Stimulated activated CD8-positive, alpha-beta memory T cell treated with anti-CD3 and anti-CD28 coated beads, Interleukin-4, amount 100 ng/mL, for 48 hours (primary cell): ENCODE measurements at places on chromosomes 12 and 14.

- DNase-seq: no peak
Measured at GRCh38 chr14:21350539-21350938, 33.3 kb downstream of the SUPT16H start.

- DNase-seq: peak; percentile 35
Measured at GRCh38 chr12:118371321-118372282, 1.1 kb downstream of the TAOK3 start.

DNA sequence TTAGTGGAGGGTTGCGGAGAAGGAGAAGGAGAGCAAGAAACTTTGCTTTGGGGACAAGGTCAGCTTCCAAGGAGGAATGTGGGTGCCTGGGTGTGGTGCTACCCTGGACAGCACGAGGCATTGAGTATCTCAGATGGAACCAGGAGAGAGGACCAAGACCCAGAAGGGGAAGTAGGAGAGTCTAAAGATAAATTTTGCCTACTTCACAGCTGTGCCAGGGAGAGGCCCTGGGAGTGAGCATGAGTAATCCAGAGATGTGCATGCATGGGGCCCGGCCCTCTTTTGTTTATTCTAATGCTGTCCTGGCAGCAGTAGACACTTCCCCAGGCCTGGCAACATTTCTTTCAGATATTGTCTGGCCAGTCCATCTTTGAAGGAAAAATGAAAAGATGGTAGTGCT lies 49.5 kb upstream of the GNPNAT1 start:
- no peak for DNase-seq

- no peak for DNase-seq
Measured at GRCh38 chr12:293199-293598, 30.6 kb upstream of the SLC6A13 start.

- no peak for DNase-seq
Measured at GRCh38 chr12:7100239-7100638, 8.0 kb upstream of the C1R start.

- DNase-seq: no peak
Measured at GRCh38 chr12:58310809-58311622, 369.6 kb downstream of the ATP23 start.

- DNase-seq: no peak
Measured at GRCh38 chr14:105173145-105173544, 4.6 kb upstream of the JAG2 start.

GRCh38 chr12:42683933-42684801 lies 94.6 kb upstream of the PRICKLE1 start:
- no peak for DNase-seq

GRCh38 chr14:105974902-105975301 lies 448.5 kb downstream of the TMEM121 start:
- DNase-seq: peak; percentile 83

- no peak for DNase-seq
Measured at GRCh38 chr14:99752486-99753121, 40.6 kb upstream of the EML1 start.

GRCh38 chr14:82911930-82912329 lies 1378.3 kb upstream of the SEL1L start:
- DNase-seq: no peak

DNA sequence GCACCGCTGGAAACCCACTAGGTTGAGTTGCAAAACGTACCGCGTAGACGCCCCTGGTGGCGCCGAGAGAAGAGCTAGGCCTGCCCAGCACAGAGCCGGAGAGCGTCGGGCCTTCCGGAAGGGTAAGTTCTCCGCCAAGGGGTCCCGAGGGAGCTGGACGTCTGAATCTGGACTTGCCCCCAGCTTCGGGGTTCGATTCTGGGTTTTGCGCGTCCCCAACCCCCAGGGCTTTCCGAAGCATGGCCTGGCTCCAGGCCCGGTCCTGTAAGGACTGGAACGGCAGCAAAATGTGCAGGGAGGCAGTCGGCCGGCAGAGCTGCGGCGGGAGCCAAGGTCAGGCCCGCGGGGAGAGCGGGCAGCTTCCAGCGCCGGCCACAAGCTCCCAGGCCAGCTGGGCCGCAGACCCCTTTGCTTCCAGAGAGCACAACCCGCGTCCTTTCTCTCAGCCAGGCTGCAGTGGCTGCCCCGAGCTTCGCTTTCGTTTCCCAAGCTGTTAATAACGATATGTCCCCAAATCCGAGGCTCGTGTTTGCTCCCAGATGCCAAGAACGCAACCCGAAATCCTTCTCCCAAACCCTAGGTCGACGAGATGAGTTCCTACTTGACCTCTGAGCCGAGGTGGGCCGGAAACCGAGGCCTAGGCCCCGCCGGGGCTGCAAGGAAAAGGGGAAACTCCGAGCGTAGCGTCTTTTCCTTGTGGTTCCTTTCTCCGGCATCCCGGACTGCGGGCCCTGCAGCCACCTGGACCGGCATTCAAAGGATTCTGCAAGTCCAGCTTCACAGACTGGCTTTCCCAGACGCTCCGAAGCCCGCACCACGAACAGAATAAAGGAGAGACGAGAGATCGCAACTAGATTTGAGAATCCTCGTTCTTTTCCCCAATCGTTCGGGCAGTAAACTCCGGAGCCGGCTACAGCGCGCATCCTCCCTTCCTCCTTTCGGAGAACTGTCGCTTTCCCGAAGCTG lies 3.2 kb upstream of the TBX5 start:
- no peak for DNase-seq

- peak; percentile 75 for DNase-seq
Measured at GRCh38 chr12:96194971-96195844, 1.0 kb downstream of the ELK3 start.

DNA sequence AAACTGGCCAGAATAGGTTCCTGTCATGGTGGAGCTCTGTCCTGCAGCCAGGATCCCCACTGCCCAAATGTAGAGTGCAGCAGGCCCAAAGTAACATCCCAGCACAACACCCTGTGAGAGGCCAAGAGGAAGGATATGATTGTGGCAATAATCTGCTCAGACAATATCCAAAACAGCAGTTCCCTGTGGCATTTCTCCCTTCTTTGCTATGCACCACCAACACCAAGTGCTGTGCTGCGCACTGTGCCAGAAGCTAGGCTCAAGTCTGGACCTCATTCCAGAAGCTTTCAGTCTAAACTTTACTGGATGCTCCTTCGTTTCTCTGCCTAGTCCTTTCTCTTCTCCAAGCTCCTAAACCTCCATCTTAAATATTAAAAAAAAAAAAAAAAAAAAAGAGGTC lies 33.4 kb downstream of the SLC11A2 start:
- no peak for DNase-seq

GRCh38 chr14:38553586-38553985 lies 297.7 kb upstream of the CLEC14A start:
- DNase-seq: no peak

DNA sequence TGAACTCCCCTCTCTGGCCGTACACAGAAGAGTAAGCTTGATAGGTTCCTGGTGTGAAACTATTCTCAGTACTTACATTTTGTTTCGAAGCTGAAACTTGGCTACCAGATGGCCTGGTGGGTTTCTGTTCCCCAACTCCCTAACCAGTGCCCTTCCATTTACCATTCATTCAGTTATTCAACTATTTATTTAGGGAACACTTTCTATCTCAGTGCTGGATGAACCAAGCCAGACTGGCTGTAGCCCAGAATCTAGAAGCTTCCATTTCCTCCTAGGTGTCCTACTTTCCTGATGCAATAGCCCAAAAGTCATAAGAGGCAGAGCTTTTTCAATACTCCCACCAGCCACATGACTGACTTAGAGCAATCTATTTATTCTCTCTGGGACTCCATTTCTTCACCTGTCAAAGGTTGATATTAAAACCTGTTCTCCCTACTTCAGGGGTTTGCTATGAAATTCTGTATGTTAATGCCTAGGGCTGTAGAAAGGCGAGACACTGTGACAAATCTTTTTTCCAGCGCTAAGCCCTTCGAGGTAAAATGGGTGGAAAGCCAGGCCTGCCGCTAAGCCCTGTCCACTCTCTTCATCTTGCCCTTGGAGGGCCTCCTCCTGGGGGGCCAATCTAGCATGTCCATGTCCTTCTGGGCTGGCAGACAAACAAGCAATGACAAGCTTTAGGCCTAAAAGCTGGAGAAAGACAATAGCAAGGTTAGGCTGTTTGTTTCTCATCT lies 8.1 kb upstream of the IRF2BPL start:
- no peak for DNase-seq

- no peak for DNase-seq
Measured at GRCh38 chr14:94659901-94660300, 47.7 kb downstream of the SERPINA3 start.

DNA sequence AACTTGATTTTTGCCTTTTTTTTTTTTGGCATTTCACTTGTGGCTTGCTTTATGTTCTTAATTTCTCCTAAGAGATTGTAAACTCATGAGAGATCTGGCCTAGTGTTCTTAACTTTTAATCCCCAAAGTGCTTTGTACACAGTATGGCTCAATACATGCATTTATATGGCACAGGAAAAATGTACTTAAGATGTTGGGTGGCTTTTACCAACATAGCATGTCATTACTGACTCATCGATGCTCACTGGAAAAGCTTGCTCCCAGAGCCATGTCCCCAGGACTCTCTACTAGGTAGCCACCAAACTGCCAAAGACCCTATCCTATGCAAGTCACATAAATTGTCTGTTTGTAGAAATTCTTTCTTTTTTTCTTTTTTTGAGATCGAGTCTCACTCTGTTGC lies 13.1 kb upstream of the SMCO3 start:
- DNase-seq: no peak

DNA sequence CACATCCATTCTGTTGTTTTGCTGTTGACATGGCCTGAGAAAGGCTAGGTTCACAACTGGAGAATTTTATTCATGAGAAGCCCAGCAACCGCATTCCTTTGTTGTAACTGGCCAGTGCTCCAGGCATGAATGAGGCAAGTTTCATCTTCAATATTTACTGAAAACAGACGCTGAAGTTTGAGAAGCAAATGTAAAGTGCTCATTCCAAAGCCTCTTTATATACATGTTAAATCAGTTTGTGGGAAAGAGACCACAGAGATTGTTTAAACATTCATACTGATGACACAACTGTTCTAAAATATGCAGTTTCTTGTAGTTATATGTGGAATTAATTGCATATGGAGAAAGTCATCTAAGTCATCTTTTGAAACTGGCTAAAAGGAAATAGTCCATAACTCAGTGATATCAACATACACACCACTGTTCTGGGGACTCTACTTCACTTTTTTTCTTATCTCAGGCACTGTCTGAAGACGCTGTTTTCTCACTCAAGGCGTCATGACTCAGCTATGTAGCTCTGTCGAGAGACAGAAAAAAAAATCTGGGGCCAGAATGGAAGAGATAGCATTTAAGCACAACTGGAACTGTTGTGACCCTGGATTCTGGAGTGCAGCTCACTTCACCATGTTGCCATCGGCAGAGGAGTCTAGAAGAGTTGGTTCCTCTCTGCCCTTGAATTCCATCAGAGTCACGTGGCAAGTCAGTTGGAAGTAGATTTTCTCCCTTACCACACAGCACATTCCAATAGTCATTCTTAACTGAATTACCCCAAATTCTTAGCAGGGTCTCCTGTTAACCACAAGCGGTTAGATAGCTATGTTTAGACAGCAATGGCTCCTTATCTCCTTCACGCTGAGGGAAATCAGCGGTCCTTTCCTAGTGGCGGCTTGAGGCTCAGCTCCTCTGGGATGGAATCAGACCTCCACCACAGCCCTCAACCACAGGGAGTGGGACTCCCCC lies 258.4 kb upstream of the HMGA2 start:
- no peak for DNase-seq

DNA sequence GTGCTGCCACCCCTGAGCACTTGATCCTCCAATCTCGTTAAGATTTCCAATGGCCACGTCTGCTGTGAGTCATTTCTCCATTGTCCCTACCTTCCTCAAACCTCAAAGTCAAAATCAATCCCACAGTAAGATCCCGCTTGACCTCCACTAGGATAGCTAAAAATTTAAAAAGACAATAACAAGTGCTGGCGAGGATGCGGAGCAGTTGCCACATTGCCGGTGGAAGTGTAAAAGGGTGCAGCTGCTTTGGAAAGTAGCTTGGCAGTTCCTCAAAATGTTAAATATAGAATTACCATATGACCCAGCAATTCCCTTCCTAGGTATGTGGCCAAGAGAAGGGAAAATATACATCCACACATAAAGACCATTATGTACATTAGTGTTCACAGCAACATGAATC lies 9.5 kb upstream of the BCL7A start:
- no peak for DNase-seq

DNA sequence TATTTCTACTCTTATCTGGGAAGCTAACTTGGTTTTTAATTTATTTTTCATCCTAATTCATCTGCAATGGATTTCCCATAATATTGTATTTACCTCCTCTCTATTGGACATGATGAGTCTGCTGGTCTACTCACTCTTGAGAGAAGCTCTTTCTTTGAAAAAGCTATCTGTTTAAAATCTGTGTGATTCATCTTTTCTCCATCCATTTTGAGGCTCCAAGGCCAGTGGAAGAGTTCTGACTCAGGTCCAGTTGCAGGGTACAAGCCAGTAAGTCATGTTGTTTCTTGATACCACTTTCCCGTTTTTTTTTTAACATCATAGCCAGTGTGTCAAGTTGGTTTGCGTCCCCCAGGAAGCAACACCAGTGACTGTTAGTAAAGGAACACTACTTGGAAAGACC lies 160.3 kb upstream of the BMP4 start:
- DNase-seq: no peak

GRCh38 chr12:68368327-68368726 lies 36.2 kb upstream of the MDM1 start:
- no peak for DNase-seq

GRCh38 chr12:72774023-72774422 lies 501.9 kb downstream of the TRHDE start:
- DNase-seq: no peak

- no peak for DNase-seq
Measured at GRCh38 chr14:65745396-65746190, 333.1 kb downstream of the FUT8 start.

DNA sequence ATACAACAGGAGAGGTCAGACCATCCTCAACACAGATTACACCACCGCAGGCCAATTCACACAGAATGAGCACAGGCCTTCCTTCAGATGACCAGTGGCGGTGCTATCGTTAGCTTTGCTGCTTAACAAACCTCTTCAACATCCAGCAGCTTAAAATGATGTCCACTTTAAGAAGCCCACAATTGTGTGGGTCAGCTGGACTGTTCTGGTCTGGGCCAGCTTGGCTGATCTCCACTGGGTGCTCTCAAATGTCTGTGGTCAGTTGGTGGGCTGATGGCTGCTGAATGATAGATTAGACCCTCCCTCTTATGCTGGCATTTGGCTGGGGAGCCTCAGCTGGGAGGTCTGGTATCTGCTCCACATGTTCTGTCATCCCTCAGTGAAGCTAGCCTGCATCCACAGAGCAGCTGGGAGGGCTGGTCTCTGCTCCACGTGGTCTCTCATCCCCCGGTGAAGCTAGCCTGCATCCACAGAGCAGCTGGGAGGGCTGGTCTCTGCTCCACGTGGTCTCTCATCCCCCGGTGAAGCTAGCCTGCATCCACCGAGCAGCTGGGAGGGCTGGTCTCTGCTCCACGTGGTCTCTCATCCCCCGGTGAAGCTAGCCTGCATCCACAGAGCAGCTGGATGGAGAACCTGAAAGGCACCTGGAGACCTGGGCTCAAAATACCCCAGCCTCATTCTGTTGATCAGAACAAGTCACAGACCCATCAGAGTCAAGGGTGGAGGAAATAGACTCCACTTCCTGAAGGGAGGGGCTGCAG lies 203.6 kb upstream of the DIO3 start:
- no peak for DNase-seq

DNA sequence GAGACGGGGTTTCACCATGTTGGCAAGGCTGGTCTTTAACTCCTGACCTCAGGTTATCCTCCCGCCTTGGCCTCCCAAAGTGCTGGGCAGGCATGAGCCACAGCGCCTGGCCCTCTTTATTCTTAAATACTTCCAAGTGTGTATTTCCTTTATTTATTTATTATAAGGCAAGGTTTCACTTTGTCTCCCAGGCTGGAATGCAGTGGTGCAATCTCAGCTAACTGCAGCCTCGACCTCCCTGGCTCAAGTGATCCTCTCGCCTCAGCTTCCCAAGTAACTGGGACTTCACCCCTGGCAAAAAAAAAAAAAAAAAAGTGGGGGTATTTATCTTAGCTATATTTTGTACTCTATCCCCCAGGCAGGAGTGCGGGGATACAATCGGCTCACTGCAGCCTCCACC lies 6.8 kb downstream of the FAM216A start:
- no peak for DNase-seq
